ENCODE measurements at places on chromosomes 13 and 19.

GRCh38 chr19:55062735-55063491 is at the start of gene RDH13:
RDH13 (minus strand) TSS chr19:55063148; CDS start chr19:55063032, 116 bp downstream.
- peak; percentile 91 for DNase-seq

GRCh38 chr13:68304286-68304893 is 1074.3 kb upstream of the PCDH9 start:
- peak; percentile 29 for DNase-seq

GRCh38 chr19:50322931-50323781 is 6.0 kb downstream of the KCNC3 start:
- no peak for DNase-seq

DNA sequence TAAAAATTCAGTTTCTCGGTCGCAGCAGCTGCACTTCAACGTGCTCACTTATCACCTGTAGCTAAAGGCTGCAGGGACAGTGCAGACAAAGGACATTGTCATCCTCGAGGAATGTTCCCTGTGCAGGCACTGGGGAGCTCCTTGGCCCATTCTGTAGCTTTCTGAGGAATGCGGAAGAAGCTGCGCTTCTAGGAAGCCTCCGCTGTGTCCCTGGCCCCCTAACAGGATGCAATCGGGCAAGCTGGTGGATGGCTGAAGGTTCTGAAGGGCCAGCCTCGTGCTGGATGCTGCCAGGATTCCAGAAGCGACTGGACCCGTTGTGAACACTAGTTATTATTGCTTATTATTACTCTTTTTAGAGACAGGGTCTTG is 8.1 kb downstream of the ANO8 start:
- DNase-seq: no peak

DNA sequence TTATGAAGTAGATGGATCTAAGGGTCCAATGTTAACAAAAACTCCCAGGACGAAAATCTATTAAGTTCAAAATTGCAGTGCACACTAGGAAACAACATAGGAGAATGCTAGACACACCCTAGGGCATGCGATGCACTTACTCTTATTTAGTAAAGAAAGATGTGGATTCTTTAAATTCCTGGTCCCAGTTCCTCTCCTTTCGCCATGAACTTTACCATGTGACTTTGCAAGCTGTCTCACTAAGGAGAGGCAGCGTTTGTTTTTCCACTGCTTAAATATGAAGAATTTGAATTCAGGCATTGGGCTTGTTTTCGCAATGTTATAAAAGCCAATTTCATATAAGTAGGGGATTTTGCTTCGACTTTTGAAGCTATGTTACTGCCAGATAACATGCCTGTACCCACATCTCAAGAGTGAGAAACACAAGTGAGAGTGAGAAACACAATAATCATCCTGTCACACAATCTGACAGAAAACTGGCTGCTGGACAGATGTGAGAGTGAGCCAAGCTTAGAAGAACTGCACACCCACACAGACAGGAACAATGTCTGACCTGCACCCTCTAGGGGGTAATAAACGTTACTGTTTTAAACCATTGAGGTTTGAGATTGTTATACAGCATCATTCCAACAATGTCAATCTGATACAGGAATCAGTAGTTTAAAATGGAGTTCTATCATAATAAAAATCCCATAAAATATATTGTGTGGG is 1308.4 kb downstream of the SLITRK5 start:
- peak; percentile 49 for DNase-seq

DNA sequence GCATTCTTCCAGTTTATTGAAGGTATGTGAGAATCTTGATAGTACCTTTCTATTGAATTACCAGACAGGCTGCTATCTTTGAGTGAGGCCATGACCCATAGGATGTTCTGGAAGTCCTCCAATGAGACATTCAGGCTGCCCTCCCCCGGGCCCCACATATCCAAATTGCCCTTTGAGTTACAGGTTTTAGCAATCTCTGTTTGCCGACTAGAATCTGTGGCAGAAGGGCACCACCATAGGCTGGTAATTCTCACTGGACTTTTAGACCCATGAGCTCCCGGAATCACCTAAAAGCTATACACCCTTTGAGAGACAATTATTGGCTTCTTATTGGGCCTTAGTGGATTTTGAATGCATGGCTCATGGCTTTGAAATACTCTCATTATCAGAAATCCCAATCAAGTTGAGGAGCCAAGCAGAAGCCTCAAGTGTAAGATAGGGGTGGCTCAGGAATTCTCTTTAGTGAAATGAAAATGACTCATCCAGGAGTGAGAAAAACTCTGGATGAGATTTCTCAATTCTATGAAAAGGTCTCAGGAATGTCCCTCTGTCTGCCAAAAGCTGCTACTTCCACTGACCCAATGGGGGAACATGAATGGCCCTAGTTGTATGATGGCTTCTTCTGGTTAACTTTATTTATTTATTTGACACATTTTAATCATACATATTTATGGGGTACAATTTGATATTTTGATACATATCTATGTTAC is 172.1 kb upstream of the CSNK1A1L start:
- no peak for DNase-seq

- no peak for DNase-seq
Measured at GRCh38 chr19:5147074-5147977, 178.4 kb downstream of the KDM4B start.

- DNase-seq: no peak
Measured at GRCh38 chr13:34302596-34302995, 484.6 kb downstream of the RFC3 start.

DNA sequence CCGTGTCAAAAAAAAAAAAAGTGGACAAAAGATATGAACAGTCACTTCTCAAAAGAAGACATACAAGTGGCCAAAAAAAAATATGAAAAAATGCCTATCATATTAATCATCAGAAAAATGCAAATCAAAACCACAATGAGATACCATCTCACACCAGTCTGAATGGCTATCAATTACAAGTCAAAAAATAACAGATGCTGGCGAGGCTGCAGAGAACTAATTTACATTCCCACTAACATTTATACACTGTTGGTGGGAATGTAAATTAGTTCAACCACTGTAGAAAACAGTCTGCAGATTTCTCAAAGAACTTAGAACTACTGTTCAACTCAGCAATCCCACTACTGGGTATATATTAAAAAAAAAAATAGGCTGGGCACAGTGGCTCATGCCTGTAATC is 26.5 kb upstream of the FOXO1 start:
- no peak for DNase-seq

GRCh38 chr19:34151439-34151838 is 20.9 kb upstream of the LSM14A start:
- DNase-seq: no peak

GRCh38 chr19:48726556-48726955 is 7.0 kb upstream of the MAMSTR start:
- DNase-seq: no peak

GRCh38 chr19:39516270-39516669 is 1.3 kb downstream of the SELENOV start:
- DNase-seq: no peak

GRCh38 chr13:51191743-51192142 is 30.5 kb upstream of the FAM124A start:
- DNase-seq: no peak

- DNase-seq: no peak
Measured at GRCh38 chr13:83731113-83731512, 151.2 kb downstream of the SLITRK1 start.

GRCh38 chr13:23960566-23961156 is 63.4 kb upstream of the C1QTNF9B start:
- DNase-seq: peak; percentile 21

DNA sequence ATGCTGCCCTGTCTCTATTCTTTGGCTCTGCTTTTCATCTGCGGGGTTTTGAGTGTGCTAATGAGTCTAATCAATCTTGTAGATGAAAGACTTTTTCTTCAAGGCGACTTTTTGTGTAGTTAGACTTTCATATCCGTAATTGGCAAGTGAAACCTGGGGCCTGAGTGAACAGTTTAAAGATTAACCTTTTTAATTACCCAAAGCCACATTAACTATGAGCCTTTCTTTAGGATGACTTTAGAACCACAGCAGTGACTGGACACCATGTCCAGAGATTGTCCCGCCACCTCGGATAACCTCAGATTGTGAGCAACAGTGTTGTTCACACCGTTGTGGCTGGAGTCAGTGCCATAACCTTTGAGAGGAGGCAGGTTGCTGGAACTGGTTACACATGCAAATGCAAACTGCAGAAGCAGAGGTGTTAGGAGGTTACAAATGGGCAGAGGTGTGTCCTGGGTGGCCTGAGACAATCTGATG is 58.7 kb downstream of the SIAH3 start:
- DNase-seq: no peak

- peak; percentile 31 for DNase-seq
Measured at GRCh38 chr19:703651-704446, 4.9 kb upstream of the PALM start.

- no peak for DNase-seq
Measured at GRCh38 chr13:101773062-101773461, 320.6 kb downstream of the ITGBL1 start.

DNA sequence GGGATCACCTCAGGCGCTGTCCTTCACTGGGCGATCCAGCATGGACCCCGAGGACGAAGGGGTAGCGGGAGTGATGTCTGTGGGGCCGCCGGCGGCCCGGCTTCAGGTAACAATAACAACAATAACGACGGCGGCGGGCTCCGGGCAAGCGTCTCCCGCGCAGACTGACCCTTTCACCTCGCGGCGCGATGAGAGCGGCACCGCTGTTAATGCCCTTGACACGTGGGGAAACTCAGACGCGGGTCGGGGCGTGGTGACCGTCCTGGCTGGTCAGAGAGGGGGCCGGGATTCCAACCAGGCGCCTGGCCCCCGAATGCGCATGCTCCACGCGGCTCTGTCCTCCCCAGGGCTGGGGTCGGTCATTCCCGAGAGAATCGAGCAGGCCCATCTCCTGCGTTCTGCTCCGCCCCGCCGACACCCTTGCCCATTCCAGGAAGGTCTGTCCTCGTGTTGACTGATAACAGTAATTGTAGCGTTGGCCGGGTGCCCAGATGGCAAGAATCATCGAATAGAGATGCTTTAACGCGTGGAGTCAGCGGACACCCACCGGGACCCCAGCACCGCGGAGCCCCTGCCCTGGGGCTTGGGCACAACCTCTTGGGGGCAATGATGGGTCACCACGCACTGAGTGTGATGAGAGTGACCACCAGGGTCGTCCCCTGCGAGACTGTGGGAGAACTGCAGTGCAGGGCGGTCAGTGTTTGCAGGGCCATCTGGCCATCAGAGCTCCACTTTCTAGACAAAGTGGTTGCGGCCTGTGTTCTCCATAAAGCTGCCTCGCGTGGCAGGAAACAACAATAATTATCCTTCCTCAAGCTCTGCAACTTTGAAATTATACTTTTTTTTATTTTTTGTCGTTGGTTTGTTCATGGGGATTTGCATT is 528 bp downstream of the ZNF8 start:
- peak; percentile 31 for DNase-seq

- DNase-seq: no peak
Measured at GRCh38 chr19:49594157-49594992, 3.4 kb downstream of the PRR12 start.

- DNase-seq: no peak
Measured at GRCh38 chr13:113796964-113797676, 38.1 kb downstream of the TMEM255B start.

- no peak for DNase-seq
Measured at GRCh38 chr13:67158903-67159302, 71.2 kb downstream of the PCDH9 start.

GRCh38 chr19:18612051-18612771 is 459 bp upstream of the TMEM59L start:
- DNase-seq: no peak

DNA sequence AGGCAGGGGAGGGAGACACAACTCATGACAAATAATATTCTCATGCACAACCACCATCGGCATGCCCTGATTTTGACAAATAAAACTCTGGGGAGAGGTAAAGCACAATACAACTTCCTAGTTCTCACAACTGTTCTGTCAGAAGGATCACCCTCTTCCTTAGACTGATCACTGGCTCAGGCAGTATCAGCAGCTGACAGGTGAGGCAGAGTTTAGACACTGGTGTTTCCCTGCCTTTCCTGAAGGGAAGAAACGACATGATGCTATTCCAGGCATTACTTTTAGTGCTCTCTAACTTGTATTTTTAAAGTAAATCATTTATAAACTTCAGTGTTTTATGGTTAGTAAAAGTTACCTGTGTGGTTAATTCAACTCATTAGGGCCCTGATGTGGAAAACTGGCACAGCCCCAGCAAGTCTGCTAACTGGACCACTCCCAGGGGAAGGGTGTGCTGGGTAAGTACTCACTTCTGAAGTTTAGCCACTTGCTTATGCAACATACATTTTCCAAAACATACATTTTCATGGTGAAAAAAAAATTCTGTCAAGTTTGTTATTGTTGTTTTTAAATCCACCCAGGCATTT is 82.8 kb downstream of the CRYL1 start:
- no peak for DNase-seq

DNA sequence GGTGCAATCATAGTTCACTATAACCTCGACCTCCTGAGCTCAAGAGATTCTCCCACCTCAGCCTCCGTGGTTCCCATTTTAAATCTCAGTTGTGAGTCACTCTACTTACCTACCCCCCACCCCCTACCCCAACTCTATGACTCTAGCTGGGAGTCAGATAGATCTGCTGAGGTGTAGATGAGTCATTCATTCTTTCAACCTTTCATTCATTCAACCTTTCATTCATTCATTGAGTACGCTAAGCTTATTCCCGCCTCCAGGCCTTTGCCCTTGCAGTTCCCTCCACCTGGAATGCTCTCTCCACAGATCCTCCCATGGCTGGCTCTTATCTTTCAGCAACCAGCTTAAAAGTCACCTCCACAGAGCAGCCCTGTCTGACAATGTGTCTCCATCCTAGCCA is 1.1 kb upstream of the MAST1 start:
- no peak for DNase-seq

DNA sequence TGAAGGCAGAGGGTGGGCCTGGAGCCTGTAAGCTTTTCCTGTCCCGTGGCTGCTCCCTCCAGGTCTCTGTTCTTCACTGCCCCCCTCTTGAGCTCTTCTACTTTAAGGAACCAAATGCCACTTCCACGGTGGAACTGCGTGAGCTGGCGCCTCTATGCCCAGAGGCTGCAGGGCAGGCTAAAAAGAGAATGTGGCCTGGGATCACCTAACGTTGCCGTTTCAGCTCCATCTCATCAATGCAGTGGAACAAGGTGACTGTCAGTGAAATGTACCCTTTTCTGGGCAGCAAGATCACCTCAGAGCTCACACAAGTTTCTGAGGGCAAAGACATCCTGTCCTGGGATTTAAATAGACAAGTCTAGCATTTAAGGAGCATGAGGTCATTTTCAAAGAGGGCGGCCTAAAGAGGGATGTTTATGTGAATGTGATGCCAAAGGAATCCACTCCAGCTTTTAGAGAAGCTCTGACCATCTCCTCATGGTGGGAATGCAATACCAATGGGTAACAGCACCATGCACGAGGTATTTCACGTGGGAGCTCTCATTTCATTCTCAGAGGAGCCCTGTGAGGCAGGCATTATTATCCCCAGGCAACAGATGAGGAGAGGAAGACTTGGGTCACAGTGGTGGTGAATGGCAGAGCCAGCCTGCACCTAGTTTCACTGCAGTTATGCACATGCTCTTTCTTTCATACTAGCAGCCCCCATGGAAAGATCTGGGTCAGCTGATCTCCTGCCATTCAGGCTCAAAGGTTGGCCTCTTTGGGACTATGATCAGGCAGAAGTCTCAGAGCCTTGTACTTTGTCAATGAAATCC is 39.3 kb downstream of the RGCC start:
- no peak for DNase-seq
